ENCODE measurements at places on chromosomes 2 and 18.

- DNase-seq, result no peak
These were observed 50.0 kb upstream of the STON1 start for GRCh38 chr2:48479915-48480314.

DNA sequence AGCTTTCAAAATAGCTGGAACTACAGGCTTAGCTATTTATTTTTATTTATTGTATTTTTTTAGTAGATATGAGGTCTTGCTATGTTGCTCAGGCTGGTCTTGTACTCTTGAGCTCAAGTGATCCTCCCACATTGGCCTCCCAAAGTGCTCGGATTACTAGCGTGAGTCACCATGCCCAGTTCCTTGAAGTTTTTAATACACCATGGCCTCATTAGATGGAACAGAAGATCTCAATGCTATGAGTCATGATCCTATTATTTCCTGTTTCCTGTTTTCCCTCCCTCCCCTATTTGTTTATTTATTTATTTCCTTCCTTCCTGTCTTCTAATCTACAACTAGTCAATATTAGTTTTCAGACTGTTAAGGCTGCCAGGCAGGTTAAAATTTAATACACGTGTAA lies 309.0 kb downstream of the CMPK2 start:
- DNase-seq, result no peak

DNA sequence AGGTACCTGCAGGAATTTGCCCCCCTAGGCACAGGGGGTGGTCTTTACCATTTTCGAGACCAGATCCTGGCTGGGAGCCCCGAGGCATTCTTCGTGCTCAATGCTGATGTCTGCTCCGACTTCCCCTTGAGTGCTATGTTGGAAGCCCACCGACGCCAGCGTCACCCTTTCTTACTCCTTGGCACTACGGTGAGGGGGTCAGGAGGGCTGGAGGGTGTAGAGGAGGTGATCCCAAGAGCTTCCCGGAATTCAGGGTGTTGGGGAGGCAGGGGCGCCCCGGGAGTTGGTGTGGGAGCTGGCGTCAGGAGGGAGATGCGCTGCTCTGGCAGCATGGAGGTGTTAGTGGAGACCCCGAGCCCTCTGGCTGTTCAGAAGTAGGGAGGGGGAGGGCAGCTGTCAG lies 3.2 kb downstream of the GMPPA start:
- DNase-seq, result no peak

GRCh38 chr18:11591957-11592356 lies 17.4 kb upstream of the SLC35G4 start:
- no peak for DNase-seq
